Panc1 (cell line): ENCODE measurements at places on chromosomes 12 and 14.

- H3K36me3 ChIP-seq, result peaks cover 11% of the 10 kb centered on the region; the same call in 1 of the 2 replicates
- H3K27ac ChIP-seq, result no peak overlapping the region
- no peak for DNase-seq
- no peaks in the 10 kb centered on the region for H3K4me1 ChIP-seq
- no peaks in the 10 kb centered on the region for H3K27me3 ChIP-seq
These were observed 70.7 kb downstream of the PPHLN1 start for GRCh38 chr12:42396473-42397259.

DNA sequence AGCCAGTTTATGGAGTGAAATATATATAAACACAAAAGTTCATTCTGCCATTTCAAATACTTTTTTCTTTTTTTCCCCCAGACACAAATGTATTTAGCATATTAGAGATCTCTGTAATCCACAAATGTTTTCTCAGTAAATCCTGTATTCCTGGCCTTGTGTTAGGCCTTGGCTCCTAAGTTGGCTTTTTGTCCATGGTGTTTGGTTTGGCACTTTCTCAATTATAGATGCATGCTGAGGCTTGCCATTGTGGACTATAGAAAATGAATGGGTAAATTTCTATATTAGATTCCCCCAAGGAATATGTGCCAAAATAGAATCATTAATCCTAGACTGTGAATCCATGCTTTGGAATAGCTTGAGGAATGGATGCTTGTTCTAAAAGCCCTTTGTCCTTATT is 17.0 kb downstream of the RIC8B start:
- H3K4me3 ChIP-seq, result no peak overlapping the region
- DNase-seq, result no peak
- no peaks in the 10 kb centered on the region for H3K27me3 ChIP-seq
- H3K27ac ChIP-seq, result no peak overlapping the region

- H3K27ac ChIP-seq, result no peak overlapping the region
- H3K4me1 ChIP-seq, result no peaks in the 10 kb centered on the region
- no peaks in the 10 kb centered on the region for H3K27me3 ChIP-seq
- H3K4me3 ChIP-seq, result no peak overlapping the region
These were observed 164.1 kb downstream of the ZFP36L1 start for GRCh38 chr14:68628605-68629310.

GRCh38 chr14:67395086-67395875 is 16.7 kb downstream of the PLEK2 start:
- no peak overlapping the region for H3K4me3 ChIP-seq
- no peaks in the 10 kb centered on the region for H3K27me3 ChIP-seq
- no peak overlapping the region for H3K27ac ChIP-seq
- no peaks in the 10 kb centered on the region for H3K36me3 ChIP-seq

DNA sequence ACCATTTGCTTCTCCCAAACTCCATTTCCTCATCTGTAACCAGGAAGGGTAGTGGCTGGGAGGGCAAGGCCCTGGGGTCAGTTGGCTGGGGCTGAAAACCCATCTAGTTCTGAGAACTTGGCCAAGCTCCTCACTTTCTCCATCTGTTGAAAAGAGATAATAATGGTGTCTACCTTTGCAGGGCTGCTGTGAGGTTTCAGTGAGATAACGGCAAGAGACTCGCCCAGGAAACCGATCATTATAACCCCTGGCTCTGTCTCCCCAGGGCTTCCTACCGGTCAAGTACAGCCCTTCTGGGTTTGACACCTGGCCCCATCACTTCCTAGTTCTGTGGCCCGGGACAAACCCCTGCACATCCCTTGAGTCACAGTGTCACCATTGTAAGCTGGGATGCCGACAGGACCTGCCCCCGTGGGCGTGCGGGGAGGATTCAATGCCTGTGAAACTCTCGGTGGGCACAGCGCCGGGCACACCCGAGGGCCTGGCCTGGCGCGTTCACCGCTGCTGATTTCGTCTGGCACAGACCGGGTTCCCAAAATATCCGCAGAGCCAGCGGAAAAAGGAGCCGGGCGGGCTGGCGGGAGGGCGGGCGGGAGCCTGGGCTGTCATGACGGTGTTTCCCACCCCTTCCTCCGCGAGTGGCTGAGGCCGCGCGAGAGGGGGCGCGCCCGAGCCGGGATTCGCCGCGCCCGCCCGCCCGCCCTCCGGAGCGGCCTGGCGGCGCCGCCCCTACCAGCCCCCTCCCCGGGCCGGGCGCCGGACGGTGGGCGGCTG is 4.4 kb downstream of the KMT5A start:
- peaks cover 10% of the 10 kb centered on the region for H3K36me3 ChIP-seq
- no peak for DNase-seq
- H3K27ac ChIP-seq, result peak overlapping the region; percentile 67
- no peaks in the 10 kb centered on the region for H3K27me3 ChIP-seq
- H3K4me3 ChIP-seq, result peak overlapping the region; percentile 61
- H3K4me1 ChIP-seq, result peaks cover 19% of the 10 kb centered on the region

DNA sequence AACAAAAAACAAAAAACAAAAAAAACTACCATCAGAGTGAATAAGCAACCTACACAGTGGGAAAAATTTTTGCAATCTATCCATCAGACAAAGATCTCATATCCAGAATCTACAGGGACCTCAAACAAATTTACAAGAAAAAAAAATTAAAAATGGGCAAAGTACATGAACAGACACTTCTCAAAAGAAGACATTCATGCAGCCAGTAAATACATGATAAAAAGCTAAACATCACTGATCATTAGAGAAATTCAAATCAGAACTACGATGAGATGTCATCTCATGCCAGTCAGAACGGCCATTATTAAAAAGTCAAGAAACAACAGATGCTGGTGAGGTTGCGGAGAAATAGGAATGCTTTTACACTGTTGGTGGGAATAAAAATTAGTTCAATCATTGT is 466.5 kb upstream of the ATXN7L3B start:
- H3K27ac ChIP-seq, result no peak overlapping the region
- no peaks in the 10 kb centered on the region for H3K27me3 ChIP-seq
- no peak for DNase-seq
- H3K36me3 ChIP-seq, result no peaks in the 10 kb centered on the region
